ENCODE measurements at places on chromosomes 6 and 20.

- no peak for DNase-seq
Observed at GRCh38 chr6:20708367-20709124, 174.3 kb downstream of the CDKAL1 start.

DNA sequence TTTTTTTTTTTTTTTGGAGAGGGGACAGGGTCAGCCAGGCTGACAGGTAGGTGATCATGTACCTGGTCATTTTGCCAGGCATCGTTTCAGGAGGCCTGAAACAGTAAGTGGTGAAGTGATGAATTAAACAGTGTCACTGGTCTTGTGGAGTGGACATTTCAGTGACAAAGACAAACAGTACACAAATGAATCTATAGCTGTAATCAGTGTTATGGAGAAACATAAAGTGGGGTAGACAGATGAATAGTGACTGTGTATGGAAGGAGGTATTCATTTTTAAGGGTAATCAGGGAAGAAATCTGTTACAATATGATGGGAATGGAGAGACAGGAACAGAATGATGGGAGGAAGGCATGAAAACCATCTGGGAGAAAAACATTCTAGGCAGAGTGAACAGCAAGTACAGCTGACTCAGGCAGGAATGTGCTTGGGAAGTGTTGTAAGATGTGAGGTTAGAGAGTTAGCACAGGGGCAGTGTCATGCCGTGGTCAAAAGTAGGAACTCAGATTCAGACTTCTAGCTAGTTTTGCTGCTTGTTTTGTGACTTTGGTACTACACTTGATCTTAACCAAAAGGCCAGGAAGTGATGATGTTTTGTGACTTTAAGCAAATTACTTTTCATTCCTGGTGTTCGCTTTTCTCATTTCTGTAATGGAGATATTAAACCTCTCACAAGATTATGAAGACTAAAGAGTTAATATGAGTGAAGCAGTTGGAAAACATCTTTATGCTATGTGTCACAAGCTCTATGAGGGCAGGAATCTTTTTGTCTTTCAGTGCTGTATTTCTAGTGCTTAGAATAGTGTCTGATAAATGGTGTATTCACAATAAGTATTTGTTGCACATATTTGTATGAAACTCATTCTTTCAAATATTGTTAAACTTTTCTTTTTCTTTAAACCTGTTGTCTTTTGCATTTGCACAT, 43.4 kb downstream of the QKI start:
- DNase-seq, result no peak

GRCh38 chr20:62609279-62609720, 33.0 kb upstream of the SLCO4A1 start:
- DNase-seq, result no peak

DNA sequence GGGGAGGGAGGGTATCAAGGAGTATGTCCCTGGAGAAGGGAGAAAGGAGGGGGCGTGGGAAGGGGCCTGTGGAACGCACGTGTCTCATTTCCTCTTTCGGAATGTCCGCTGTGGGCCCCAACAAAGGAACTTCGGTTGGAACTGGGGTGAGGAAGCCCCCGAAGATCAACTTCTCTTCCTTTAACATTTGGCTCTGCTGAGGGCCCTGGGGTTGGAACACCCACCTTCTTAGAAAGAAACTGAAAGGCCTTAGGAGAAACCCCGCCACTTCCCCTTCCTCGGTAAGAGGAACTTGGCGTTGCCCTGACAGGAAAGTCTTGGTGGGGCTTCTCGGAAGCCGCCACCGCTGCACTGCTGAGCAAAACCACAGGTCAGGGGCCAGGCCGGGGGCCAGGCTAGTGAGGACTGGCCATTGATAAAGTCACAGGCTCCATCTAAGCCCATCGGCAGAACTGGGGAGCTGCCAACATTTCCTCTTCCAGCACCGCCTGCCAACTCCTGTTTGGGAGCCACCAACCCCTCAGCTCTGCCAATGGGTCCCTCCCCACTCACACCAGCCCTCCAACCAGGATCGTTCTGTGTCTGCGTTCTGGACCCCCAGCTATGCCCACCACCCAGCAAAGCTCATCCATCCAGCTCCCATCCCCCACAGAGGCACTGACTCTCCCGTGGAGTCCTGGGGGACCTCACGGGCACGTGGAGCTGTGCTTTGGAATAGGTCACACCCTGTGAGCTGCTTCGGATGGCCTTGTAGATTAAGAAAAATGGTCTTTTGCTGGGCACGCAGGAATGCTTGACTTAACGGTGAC, 44.8 kb downstream of the FGD2 start:
- DNase-seq, result no peak

DNA sequence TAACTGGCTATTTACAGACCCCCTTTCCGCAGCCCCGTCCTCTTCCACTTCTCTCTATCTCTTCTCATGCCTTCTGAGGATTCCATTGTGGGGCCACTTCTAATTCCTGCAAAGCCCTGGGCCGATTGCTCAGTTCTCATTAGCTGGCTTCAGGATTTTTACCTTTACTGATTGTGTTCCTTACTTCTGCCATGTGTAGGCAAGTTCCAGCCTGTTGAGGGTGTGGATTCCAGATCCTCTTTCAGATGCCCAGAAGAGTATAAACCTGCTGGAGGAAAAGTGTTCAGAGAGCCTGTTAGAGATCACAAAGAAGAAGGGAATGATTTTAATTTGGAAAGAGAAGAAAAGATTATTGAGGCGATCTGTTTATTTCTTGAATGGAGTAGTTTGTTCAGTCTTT, 5.4 kb downstream of the DSE start:
- no peak for DNase-seq

DNA sequence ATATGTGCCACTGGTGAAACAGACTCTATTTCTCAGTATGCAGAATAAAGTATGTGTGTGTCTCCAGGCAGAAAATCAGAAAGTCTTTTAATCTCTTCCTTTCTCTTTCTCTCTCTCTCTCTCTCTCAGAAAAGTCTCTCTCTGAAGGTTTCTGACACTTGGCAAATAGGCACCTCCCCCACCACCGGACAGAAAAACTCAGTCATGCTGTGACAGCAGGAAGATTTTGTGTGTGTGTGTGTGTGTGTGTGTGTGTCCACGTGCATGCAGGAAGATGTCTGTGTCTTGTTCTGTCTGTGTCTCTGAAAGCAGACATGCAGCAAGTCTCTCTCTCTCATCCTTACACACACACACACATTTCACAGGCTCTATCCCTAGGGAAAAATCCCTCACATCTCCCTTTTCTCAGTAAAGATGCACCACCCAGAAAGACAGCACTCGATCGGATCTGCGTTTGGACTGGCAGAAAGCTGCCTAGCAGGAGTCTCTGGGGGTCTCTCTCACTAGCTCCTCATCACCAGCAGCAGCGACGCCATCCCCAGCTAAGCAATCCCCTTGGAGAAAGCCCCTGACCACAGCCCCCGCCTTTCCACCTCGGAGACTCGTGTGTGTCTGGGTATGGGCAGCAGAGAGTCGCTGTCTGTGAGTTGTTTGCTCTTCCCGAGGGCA, 98.3 kb downstream of the EDN3 start:
- no peak for DNase-seq

GRCh38 chr6:3147914-3148757, 9.2 kb downstream of the TUBB2A start:
- no peak for DNase-seq

DNA sequence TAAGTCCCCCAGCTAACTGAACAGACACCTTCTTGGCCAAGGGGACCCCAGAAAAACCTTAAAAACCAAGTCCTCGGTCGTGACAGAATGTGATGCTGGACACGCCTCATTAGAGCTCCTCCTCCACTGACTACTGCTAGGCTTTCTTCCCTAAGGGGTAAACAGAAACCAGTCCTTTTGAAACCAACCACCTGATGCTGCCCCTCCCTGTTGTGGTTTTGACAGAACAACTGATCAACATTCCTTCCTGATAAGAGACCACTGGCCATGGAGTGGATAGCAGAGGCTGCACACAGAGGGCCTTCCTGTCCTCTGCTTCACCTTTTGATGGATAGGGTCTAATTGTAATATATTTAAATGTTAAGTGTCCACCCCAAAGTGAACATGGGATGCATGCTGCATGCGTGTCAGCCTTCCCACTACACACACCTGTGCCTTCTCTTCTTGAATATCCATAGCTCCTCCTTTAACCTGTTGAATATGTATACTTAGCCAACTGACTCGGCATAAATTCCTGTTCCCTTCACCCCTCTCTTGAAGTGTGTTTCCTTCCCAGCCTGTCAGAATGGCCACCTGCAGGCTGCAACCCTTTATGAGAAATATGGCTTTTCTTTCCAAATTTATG, 27.9 kb upstream of the SLC2A12 start:
- no peak for DNase-seq

DNA sequence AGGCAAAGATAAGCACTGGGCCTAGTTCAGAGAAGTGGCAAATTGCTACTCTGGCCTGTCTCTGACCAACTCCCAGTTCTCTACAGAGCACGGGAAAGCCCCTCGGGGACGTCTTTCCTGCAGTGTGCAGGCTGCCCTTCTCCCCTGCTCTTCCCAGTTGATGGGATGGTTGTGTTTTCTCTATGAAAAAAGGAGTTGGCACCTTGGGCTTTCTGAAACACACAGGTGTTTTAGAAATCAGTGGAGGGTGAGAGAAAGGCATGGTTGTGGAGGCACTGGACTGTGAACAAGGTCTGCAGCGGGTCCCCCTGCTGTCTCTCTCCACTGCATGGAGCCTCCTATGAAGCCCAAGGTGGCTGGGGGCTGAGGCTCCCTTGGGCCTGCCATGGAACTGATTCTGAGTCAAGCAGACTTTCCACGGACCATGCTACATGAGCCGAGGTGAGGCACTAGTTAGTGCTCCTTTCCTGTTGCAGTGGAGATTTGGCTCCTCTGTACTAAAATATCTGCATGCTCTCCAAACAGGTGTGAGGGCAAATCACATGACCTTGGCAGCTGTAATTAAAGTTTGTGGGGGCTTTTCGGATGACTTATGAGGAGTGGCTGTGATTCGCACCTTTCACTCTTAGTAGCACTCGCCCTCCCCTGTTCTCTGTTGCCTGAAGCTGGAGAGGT, 16.3 kb downstream of the GTSF1L start:
- DNase-seq, result peak; percentile 8

GRCh38 chr6:7912024-7912423, 1.4 kb upstream of the TXNDC5 start:
- no peak for DNase-seq

DNA sequence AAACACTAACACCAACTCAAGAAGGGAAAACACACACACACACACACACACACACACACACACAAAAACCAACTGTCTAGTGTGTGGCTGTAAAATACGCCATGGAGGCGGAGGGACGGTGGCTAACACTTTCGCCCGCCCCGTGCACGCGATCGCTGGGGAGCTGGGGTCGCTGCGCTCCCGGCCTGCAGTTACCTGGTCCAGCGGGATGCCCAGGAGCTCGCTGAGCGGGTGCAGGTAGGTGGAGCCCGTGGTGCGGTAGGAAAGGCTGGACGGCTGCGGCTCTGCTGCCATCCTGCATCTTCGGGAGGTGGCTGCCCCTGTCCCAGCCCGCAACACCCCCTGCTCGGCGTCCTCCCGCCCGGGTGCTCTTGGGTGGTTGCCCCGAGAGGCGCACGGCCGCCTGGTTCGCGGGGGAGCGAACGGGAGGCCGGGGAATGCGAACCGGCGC, 303 bp downstream of the MBOAT1 start:
- DNase-seq, result no peak

GRCh38 chr6:9401960-9402359, 966.6 kb upstream of the SLC35B3 start:
- DNase-seq, result no peak

GRCh38 chr20:63552481-63553249, 1.3 kb upstream of the FNDC11 start:
- DNase-seq, result no peak

- DNase-seq, result no peak
Observed at GRCh38 chr20:19827818-19828217, 69.8 kb downstream of the RIN2 start.

GRCh38 chr6:54288474-54288873, 19.8 kb upstream of the TINAG start:
- DNase-seq, result no peak

GRCh38 chr20:34824452-34824805, 1.0 kb downstream of the NCOA6 start:
- peak; percentile 58 for DNase-seq

- no peak for DNase-seq
Observed at GRCh38 chr6:122069932-122070331, 329.5 kb upstream of the HSF2 start.

GRCh38 chr6:41064841-41065240, 7.3 kb downstream of the OARD1 start:
- DNase-seq, result no peak

DNA sequence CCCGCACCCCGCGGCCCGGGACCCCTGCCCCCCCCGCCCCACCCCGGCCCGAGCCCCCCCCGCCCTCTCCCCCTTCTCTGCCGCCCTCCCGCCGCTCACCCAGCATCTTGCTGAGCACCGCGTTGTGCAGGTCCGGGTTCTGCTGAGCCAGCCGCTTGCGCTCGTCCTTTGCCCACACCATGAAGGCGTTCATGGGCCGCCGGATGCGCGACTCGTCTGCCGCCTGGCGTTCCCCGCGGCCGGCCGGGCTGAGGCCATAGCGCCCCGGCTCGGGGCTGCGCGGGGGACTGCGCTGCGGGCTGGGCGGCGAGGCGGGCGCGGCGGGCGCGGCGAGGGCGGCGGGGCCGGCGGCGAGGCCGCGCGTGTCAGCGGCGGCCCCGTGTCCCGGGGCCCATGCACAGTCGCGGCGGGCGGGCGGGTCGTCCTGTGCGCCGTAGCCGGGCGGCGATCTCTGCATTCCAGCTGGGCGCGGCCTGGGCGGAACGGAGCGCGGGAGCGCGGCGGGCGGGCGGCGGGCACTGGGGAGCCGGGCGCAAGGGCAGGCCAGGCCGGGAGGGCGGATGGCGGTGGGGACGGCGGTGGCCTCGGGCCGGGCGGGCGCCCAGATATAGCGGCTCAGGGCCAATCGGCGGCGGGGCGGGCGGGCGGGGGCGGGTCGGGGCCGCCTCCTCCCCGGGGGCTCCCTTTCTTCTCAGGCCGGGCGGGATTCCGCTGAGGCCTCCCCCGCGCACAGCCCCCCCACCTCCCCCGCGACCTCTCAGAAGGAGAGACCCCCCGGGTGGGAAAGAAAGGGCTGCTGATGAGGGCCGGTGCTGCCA, at the start of gene SOX18:
TSS of gene SOX18 (minus strand) at position 580 of the 818 bp plus-strand sequence. CDS start at position 457, 123 bp downstream.
- peak; percentile 74 for DNase-seq

DNA sequence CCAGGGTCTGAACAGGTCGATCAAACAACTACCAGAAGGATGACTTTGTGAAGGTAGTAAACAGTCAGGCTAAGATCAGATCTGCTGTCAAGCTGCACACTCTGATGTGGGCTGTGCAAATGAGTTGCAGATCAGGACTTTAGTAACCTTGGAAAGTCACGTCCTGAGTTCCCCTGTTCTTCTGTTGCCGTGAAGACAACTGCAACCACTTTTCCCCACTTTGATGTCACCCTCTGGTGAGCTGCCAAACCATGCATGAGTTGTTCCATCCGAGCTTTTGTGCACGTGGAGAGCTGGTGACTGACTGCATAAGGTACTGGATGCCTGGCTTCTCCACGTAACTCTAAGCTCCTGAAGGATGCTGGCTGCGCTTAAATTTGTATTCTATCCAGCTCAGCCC, 111.0 kb downstream of the CD83 start:
- no peak for DNase-seq

GRCh38 chr6:83878902-83879644, 19.6 kb downstream of the CYB5R4 start:
- DNase-seq, result no peak
